ENCODE measurements at places on chromosomes 3 and 15.

GRCh38 chr3:68256635-68257223, 602.3 kb upstream of the SUCLG2 start:
- DNase-seq: no peak

GRCh38 chr3:171349392-171349791, 110.8 kb downstream of the TNIK start:
- peak; percentile 41 for DNase-seq

GRCh38 chr3:183745300-183746098, 47.9 kb downstream of the YEATS2 start:
- no peak for DNase-seq

DNA sequence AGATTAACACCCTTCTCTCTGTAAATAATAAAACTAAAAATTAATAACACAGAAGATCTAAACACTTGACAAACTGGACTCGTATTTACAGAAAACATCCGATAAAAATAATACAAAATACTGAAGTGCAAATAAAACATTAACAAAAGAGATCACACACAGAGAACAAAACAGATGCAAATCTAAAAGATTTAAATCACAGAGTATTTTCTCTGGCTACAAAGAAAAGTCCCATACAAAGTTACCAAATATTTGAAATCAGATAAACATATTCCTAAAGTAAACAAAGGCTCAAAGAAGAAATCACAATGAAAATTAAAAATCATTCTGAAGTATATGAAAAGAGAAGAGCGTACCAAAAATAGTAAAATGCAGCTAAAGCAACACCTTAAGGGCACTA, 42.5 kb downstream of the TBL1XR1 start:
- DNase-seq: no peak

DNA sequence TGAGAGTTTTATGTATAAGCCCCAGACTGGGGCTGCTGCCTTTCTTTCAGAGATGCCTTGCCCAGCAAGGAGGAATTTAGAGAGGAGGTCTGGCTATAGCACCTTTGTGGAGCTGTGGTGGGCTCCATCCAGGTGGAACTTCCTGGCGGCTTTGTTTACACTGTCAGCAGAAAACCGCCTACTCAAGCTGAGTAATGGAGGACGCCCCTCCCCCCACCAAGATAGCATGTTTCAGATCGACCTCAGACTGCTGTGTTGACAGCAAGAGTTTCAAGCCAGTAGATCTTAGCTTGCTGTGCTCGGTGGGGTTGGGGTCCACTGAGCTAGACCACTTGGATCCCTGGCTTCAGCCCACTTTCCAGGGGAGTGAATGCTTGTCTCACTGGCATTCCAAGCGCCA, 155.6 kb downstream of the STXBP5L start:
- DNase-seq: no peak

DNA sequence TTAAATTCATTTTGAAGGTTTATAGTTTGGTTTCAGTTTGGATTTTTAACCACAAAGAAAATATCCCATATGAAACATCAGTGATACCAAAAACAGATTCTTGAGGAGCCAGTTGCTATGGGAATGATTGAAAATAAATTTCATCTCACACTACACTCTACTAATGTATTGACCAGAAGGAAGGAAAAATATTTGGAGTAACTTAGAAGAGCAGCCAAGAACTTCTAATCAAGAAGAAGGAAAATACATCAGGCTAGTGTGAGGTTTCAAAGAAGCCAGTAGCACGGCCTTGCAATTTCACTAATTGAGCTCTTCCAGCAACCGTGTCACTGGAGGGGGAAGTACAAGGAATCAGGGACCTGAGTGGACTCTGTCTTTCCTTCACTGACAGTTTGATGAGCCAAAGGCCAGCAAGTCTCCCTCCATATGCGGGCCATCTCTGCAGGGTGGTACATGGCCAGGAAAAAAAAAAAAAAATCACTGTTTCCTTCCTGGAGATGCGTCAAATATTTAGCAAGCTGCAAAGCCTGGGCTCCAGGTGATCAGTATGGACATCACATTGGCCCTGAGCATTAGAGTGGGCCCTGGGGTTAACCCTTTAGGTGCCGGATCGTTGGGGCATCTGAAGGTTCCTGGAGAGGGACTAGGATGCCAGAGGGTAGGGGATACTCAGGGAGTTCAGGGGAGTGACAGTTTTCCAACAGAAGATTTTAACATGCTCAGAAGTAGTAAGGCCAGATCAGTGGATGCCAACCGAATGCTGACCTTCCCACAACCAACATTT, 37.1 kb downstream of the SLC12A8 start:
- DNase-seq: no peak

- no peak for DNase-seq
Observed at GRCh38 chr3:98709441-98709840, 53.7 kb upstream of the ST3GAL6 start.

- peak; percentile 52 for DNase-seq
Observed at GRCh38 chr3:194584320-194584776, 48.9 kb downstream of the TMEM44 start.

DNA sequence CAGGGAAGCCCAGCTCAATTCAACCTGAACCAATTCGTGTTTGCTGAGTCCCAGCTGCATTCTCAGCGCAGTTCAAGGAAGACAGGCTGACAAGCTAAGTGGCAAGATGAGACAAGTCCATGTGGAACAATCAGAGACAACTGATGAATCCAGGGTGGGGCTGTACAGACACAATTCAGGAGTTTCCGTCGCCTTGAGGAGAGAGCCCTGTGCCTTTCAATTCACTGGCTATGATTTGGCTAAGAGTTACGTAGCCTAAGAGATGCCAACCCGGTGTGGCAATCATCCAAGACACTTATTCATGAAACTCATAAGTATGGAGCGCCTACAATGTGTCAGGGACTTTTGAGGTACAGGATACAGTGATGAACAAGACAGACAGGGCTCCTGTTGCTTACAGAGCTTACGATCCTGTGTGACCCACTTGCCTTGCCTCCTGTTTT, 15.5 kb upstream of the ZBED2 start:
- DNase-seq: no peak

DNA sequence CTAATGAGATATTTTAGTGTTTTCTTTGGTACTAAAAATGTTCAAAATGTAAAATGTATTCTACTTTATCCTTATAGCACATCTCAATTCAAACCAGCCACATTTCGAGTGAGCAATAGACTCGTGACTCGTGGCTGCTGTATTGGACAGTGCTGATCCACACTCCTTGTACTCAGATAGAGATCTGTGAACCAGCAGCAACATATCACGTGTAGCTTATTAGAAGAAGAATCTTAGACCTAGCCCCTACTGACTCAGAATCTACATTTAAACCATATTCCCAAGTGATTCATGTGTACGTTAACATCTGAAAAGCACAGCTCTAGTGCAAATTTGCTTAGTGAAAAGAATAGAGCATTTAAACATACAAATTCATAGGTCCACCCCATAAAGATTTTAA, 130.9 kb downstream of the IL1RAP start:
- DNase-seq: peak; percentile 75

DNA sequence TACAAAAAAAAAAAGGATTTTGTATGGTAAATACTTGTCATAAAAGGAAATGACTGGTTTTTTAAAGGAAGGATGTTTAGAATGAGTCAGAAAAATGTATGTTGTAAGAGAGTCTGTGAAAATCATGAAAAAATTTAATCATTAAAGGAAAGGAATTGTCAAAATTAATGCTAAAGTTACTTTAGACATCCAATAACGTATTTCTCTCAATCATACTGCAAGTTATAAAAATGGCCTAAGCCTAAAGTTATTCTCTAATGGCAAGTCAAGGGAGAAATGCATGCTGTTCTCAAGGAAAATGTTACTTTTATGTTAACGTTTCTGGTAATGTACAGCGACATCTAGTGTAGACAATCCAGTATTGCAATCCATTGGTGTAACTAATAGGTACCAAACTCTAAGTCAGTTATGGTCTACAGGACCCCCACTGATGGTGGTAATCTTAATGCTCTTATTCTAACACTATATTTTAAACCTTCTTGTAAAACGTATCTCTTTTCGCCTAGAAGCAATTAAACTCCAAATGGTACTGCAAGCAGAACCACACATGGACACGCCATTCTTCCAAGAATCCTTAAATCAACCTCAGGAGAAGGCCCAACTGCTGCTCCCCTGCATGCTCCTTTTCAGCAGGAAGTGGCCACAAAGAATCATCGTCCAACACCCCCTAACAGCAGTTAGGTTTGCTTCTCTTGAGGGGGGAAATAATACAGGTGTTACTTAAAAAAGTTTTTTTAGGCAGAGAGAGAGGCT, 35.2 kb downstream of the NCEH1 start:
- peak; percentile 57 for DNase-seq

- DNase-seq: no peak
Observed at GRCh38 chr3:195753581-195753980, 32.8 kb downstream of the MUC20 start.

GRCh38 chr3:18725668-18726407, 300.7 kb upstream of the SATB1 start:
- DNase-seq: no peak

GRCh38 chr15:88803241-88803919, at the start of gene ACAN:
Gene ACAN (plus strand): TSS chr15:88803436. CDS start chr15:88836207, 32,771 bp downstream.
- no peak for DNase-seq

DNA sequence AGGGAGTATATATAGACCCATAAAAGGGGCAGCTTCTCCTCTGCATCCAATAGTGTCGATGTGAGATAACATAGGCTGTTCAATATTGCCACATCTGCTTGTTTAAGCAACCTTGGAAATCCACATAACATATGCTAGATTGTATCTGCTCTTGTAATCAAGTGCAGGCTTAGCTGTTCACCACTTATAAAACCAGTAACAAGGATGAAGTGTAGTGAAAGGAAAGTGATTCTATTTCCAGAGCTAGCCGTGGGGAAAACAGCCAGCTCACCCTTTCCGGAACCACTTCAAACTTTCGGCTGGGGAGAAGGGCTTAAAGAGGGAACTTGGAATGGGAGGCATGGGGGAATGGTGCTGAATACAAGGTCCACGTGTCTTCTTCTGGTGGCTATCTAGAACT, 204.0 kb downstream of the TAFA4 start:
- no peak for DNase-seq

GRCh38 chr15:31027910-31028578, 36.6 kb upstream of the MTMR10 start:
- no peak for DNase-seq

DNA sequence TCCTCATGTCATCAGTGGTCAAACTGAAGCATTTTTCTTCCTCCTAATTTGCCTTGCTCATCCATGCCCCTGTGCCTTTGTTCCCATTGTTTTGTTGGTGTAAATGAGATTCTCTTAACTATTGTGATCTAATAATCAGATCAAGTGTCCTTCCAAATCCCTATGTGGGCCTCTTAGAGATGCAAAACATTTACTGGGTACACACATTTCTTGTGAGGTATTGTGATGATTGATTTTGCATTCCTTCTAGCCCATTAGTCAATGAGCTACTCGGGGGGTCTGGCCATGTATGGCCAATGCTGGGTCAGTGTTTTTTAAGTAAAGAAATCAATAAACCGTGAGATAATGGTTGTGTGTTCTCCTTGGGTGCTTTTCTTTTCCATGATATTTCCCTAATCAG, 580.4 kb downstream of the VGLL3 start:
- no peak for DNase-seq

Measured in GM23248 (cell line).